ENCODE measurements at places on chromosomes 3 and 15.

GRCh38 chr15:85475317-85475701 is 94.9 kb downstream of the AKAP13 start:
- peak; percentile 16 for DNase-seq

DNA sequence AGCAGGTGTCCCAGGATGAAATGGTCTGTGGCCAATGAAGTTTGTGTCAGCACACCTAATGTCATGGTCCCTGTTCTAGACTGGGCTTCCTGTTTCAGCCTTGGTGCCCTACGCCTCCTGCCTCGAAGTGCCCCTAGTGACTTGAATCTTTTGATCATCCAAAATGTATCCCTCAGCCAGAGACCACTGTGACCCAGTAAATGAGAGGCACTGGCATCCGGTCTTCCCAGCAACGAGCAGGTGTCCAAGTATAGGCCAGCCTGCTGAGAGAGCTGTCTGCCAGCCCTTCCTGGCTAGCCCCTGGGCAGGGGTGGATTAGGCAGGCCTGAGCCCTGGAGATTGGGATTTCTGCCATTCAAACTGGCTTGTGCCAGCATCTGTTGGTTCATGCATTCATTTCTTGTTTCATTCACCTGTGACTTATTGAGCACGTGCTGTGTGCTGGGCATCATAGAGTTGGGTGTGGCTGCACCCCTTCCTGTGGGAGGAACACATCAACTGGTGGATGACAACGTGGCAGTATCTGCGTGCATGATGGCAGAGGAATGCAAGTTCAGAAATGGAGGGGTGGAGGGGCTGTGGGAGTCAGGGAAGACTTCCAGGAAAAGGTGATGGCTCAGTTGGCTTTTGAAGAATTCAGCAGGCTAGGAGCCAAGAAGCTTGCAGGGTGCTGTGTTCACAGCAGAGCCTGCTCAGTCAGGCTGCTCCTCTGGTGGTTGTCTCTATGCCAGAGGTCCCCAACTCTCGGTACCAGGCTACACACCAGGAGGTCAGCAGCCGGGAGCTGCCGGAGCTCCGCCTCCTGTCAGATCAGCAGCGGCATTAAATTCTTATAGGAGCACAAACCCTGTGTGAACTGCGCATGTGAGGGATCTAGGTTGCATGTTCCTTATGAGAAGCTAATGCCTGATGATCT is 21.6 kb downstream of the ESYT3 start:
- DNase-seq: no peak

DNA sequence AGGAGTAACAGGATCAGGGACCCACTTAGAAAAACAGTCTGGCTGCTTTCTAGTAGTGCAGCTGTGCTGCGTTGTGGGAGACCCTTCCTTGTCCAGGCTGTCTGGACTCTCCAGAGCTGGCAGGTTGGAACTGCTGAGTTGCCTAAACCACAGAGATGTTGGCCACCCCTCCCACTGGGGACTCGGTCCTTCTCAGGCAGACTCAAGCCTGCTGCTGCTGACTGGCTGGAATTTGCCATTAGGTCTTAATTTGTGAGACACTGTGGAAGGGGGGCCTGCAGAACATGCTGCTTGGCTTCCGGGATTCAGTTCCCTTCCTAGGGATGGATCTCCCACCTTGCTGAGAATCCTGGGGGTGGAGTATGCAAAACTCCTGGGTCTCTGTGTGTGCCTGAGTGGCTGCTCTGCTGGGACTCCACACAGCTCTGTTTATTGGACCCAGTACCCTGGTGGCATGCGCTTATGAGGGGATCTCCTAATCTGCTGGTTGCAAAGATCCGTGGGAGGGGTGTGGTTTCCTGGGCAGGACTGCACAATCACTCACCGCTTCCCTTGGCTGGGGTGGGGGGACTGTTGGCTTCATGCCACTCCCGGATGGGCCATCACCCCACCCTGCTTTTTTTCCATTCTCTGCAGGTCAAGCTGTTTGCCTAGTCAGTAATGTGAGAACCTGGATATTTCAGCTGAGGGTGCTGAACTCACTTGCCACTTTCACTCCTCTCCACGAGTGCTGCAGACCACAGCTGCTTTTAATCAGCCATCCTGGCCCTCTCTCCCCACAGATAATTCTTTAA is 150.5 kb downstream of the CFAP20DC start:
- peak; percentile 7 for DNase-seq

- no peak for DNase-seq
Measured at GRCh38 chr3:16918683-16919025, 33.9 kb downstream of the PLCL2 start.

GRCh38 chr3:52518723-52519444 is 14.8 kb downstream of the NT5DC2 start:
- DNase-seq: no peak

GRCh38 chr3:38397320-38397719 is 50.7 kb downstream of the XYLB start:
- peak; percentile 20 for DNase-seq

DNA sequence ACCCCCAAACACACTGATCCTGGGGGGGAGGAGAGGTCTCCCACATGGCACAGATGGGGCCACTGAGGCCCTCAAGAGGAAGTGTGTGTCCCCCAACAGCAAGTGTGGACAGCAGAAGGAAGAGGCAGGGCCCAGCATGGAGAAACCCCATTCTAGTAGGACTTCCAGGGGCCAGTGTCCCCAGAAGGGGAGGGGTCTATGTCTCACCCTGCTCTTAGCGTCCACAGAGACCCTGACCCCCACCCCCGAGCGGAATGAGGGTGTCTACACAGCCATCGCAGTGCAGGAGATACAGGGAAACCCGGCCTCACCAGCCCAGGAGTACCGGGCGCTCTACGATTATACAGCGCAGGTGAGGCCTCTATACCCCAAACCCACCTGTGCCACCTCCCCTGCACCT is 35.3 kb downstream of the TSPAN3 start:
- DNase-seq: no peak

DNA sequence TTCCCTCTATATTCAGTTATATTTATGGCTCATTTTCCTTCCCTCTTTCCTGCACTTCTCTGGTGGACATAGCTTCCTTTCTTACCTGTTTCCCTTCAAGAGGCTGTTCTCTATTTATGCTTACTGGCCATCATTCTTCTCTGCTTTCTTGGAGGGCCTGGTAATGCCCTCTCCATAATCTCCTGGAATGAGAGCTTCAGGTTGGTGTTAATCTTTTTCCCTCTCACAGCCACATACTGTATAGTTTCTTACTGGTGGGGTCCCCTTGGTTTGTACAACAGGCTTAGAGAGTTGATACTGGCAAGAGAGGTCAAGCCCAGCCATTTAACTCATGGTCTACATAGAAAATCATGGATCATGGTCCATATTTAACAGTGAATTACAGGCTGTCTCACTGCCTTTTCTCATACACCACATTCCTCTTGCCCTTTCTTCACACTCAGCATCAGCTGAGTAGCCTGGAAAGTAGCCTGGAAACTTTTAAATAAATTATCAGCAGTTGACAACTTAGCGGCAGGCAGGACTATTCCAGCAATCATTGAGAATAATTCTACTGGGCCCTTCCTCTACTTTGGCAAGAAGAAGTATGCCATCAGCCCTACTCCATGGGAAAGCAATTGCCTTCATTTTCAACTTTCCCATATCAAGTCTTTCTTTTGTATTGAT is 38.0 kb upstream of the DPH6 start:
- DNase-seq: no peak

GRCh38 chr15:81152799-81153198 is 18.7 kb downstream of the CFAP161 start:
- DNase-seq: no peak

DNA sequence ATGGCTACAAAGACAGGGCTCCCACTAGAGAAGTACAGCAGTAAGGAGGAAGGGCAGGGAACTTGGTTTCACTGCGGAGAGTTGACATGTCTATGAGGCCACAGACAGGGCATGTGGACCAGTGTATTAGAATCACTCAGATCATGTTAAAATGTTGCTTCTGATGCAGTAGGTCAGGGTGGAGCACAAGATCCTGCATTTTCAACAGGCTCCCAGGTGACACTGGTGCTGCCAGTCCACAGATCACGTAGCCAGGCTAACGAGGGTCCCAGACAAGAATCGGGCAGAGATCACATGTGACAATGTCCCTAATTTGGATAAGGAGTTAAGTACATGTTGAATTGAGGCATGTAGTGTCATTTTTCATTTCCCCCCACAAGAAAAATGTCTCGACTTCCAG is 73.6 kb downstream of the SPSB4 start:
- no peak for DNase-seq

DNA sequence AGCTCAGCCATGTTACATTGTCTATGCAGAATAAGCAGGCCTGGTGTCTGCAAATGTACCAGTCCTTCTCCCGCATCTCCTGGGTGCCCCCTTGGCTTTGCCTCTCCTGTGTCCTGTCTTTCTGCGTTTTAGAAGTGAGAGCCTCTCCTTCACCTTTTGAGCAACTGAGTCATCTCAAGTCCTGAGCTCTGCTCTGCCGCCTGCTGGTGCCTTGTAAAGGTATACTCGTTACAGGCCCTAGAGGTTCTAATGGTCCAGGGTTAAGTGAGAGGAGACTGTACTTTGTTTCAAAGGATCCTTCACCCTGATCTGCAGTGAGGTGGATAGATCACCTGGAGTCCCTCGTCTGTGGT is 12.6 kb downstream of the GHRL start:
- DNase-seq: no peak

- DNase-seq: no peak
Measured at GRCh38 chr15:25611603-25612002, 172.8 kb upstream of the UBE3A start.

- no peak for DNase-seq
Measured at GRCh38 chr3:110677506-110677905, 394.1 kb upstream of the NECTIN3 start.

DNA sequence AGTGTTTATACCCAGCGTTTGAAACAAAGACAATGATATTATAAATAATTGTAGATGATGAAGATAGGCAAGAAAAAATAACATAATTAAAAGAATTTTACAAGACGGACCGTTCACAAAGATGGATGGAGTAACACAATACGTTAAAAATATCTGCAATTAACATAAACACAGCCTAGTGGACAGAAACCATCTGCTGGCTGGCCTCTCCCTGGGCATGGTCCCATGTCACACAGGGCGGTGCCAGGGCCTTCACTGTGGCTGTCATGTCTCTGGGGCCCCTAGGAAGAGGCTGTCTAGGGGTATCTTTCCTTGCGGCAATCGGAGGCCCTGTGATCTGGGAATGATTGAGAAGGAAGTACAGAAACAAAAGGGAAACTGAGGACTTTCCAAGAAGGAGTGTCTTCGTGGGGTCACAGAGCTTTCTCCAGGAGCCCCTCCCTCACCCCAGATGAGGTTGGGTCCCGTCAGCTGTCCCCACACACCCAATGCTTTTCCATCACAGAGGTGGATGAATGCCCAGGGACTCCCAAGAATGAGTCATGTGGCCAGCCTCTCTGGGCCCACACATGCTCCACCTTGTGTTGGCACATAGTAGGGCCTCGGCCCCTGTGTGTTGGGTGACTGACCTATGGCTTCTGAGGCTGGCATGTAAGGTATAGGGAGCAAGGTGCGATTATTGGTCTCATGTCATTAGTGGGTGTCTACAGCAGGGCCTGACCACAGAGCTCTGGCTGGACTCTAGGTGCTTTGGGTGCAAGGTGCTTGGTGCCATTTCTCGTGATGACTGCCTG is 87.1 kb downstream of the DNAJB8 start:
- no peak for DNase-seq

- no peak for DNase-seq
Measured at GRCh38 chr3:193829781-193830180, 236.8 kb downstream of the OPA1 start.

GRCh38 chr3:124410471-124410870 is 319.8 kb upstream of the UMPS start:
- no peak for DNase-seq

DNA sequence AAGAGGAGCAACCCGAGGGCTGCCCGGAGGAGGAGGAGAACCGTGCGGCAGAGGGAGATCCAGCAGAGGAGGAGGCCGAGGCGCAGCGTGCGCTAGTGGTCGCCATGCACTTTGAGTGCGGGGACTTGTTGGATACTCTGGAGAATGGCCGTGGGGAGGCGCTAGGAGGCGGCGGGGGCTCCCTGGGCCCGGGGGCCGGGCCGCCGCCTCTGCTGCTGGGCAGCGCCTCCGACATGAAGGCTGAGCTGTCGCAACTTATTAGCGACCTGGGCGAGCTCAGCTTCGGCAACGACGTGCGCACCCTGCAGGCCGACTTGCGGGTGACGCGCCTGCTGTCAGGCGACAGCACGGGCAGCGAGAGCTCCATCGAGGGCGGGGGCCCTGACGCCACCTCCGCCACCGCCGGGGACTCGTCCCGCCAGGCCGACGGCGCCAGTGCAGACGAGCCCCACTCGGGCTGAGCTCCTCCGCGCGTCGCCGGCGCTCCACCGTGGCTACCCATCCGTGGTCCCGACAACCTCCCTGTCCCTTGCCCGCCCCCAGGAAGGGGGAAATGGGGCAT is 2.0 kb downstream of the FAM43A start:
- DNase-seq: peak; percentile 59

GRCh38 chr3:81425198-81425868 is 336.1 kb downstream of the GBE1 start:
- DNase-seq: no peak

DNA sequence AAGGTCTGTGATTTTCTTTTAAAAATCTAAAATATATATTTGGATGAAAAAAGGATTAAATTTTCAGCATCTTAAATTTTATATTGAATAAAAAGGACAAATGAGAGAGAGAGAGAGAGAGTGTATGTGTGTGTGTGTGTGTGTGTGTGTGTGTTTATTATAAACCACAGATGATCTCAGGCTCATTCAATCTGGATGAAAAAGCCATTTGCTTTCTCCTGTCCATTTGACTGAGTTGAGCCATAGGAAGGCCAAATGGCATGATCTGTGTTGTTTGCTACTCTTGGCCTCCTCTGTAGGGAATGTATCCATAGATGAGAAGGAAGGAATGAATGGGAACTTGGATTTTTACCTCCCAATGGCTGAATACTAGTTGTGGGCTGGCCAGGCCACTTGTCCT is 92.5 kb upstream of the MEX3B start:
- DNase-seq: no peak

DNA sequence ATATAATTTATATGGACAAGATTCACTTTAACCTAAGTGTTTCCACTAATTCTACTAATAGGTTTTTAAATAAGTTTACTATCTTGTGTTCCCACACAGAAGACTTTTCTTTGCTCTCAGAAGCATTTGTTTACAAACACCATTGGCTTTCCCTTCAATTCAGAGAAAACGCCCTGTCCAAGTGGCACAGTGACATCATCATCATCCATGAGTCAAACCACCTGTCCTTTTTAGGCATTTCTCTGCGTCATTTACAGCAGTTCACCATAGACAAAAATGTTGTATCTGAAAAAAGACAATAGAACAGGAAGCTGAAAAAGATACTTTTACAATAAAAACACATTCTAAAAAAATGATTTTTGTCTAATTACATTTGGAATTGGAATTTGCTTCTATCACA is 9.3 kb upstream of the BCL2L10 start:
- DNase-seq: no peak
